Neural progenitor cell (in vitro differentiated cells): ENCODE measurements at places on chromosomes 1 and 21.

GRCh38 chr1:188166654-188167053 is 1337.9 kb downstream of the PLA2G4A start:
- no peak for DNase-seq
- no peaks in the 10 kb centered on the region for H3K4me1 ChIP-seq
- no peaks in the 10 kb centered on the region for H3K36me3 ChIP-seq
- H3K27me3 ChIP-seq, result no peaks in the 10 kb centered on the region

DNA sequence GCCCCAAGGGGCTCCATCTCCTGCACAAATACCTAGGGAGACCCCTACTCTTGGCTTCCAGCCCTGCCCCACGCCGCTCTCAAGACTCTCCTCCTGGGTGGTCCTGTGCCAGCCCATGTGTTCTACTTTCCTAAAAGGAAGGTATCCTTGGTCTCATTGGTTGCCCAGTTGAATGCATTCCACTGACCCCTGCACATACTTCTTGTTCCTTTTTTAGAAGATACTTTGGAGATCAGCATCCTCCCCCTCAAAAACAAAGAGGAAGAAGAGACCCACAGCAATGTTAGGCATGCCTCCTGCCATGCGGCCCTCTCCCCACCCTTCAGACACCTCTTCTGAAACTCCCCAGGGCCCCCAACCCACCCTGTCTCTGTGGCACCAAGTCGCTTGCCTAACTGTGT is 4.1 kb downstream of the SLAMF9 start:
- no peak for DNase-seq
- H3K36me3 ChIP-seq, result no peaks in the 10 kb centered on the region
- H3K27ac ChIP-seq, result no peak overlapping the region
- H3K27me3 ChIP-seq, result no peaks in the 10 kb centered on the region
- H3K4me3 ChIP-seq, result no peak overlapping the region

DNA sequence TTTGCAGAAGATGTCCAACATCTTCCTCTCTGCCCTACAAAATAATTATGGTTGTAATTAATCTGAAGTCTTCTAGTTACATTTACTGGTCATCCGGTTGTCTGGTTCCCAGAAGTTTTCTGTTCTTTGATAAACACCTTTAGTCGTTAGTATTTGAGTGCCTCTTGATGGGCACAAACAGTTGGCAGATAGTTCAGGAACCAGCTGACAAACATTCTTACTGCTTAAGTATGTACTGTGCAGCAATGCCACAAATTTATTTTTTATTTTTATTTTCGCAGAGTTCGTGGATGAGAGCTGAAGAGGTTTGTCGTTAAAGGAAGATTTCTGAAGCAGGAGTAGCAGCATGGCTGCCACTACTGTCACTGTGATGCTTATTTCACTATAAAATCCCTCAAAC is 84.7 kb downstream of the RABGAP1L start:
- H3K27ac ChIP-seq, result no peak overlapping the region
- no peak for DNase-seq
- H3K4me1 ChIP-seq, result no peaks in the 10 kb centered on the region
- H3K27me3 ChIP-seq, result no peaks in the 10 kb centered on the region
- H3K36me3 ChIP-seq, result no peaks in the 10 kb centered on the region

DNA sequence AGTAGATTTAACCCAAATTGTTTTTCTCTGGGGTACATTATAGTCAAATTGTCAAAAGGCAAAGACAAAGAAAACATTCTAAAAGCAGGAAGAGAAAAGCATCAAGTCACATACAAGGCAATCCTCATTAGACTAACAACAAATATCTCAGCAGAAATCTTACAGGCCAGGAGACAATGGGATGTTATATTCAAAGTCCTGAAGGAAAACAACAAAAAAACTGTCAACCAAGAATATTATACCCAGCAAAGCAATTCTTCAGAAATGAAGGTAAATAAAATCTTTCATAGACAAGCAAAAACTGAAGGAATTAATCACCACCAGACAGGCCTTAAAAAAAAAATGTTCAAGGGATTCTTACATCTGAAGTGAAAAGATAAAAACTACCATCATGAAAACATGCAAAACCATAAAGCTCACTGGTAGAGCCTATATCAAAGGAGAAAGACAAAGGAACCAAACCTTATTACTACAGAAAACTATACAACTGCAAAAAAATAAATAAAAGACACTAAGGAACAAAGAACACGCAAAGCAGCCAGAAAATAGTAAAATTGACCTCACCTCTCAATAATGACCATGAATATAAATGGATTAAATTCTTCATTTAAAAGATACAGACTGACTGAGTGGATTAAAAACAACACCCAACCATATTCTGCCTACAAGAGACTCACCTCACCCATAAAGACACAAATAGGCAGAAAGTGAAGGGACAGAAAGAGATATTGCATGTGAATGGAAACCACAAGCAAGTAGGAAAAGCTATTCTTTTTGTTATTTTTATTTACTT is 113.8 kb upstream of the ZC3H11B start:
- no peaks in the 10 kb centered on the region for H3K36me3 ChIP-seq
- no peak for DNase-seq
- no peak overlapping the region for H3K4me3 ChIP-seq
- no peak overlapping the region for H3K27ac ChIP-seq

GRCh38 chr1:204791453-204792353 is 79.0 kb upstream of the NFASC start:
- DNase-seq, result peak; percentile 89
- H3K27ac ChIP-seq, result no peak overlapping the region
- no peaks in the 10 kb centered on the region for H3K4me1 ChIP-seq

DNA sequence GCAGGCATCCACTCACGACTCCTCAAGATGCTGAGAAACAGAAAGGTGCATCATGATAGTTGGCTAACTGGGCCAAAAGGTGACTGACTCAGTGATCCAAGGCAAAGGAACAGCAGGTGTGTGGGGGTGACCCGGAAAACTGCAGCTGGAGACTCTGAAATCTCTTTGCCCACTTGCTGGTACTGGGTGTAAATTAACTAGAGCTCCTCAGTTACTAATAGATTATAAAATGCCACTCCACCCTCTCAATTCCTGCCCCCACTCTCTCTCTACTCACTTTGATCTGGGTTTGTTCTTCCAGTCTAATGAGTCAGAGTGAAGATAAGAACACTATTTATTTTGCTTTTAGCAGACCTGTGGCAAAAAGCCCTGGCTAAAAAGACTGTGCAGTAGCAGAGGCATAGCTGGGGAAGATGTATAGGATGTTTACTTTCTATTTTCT is 7.2 kb upstream of the PIGC start:
- no peaks in the 10 kb centered on the region for H3K27me3 ChIP-seq
- no peaks in the 10 kb centered on the region for H3K36me3 ChIP-seq

GRCh38 chr1:2269922-2270259 is 41.8 kb downstream of the SKI start:
- H3K36me3 ChIP-seq, result no peaks in the 10 kb centered on the region
- H3K4me3 ChIP-seq, result no peak overlapping the region
- DNase-seq, result no peak

DNA sequence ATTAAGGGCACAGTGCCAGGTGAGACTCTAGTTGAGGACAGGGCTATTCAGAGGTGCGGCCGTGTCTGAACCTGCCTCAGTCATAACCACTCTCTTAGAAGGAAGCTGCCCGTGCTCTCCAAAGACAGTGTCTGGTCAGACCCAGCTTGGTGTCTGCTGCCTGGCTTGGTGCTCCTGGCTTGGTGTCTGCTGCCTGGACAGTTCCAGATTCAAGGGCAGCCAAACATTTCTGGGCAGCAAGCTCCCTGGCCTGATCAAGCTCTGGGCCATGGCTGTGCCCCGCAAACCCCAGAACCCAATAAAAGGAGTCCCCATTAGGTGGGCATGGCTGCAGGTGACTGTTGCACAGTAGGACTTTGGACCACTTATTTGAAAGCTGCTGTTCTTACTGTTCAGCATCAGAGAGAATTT is 27.7 kb downstream of the NEK2 start:
- no peak for DNase-seq
- H3K36me3 ChIP-seq, result no peaks in the 10 kb centered on the region
- H3K4me3 ChIP-seq, result no peak overlapping the region

DNA sequence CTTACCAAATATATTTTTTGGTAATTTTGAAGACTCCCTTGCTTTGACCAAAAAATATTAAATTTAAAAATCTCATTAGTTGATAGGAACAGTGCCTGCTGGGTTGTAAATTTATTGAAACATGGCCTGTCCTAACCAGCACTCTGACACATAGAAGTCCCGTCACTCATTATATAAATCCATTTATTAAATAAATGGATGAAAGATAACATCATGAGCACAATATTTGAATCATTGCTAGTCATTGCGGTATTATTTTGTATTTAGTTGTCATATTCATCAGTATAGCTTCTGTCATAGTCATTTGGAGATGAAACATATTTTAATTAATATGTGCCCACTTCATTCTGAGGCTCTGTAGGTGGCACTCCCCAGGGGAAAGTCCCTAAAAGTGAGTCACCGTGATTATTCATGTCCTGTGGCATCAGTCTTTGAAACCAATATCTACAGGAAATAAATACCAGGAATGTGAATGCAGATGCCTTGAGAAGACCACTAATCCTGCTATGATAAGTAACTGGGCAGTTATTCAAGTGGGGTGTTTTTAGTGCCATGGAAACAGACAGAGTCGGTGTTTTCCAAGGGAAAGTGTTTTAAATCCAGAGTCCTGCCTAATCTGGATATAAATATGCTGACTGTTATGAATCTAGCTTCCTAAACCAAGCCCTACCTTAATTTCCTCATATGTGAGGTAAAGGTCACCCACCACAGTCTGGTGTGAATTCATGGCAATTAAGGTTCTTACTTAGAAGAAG is 302.0 kb downstream of the DUSP10 start:
- no peak overlapping the region for H3K4me3 ChIP-seq
- no peaks in the 10 kb centered on the region for H3K27me3 ChIP-seq
- DNase-seq, result no peak

GRCh38 chr1:31344503-31344902 is 28.4 kb downstream of the FABP3 start:
- H3K27ac ChIP-seq, result no peak overlapping the region
- DNase-seq, result no peak
- no peaks in the 10 kb centered on the region for H3K4me1 ChIP-seq
- no peaks in the 10 kb centered on the region for H3K27me3 ChIP-seq

DNA sequence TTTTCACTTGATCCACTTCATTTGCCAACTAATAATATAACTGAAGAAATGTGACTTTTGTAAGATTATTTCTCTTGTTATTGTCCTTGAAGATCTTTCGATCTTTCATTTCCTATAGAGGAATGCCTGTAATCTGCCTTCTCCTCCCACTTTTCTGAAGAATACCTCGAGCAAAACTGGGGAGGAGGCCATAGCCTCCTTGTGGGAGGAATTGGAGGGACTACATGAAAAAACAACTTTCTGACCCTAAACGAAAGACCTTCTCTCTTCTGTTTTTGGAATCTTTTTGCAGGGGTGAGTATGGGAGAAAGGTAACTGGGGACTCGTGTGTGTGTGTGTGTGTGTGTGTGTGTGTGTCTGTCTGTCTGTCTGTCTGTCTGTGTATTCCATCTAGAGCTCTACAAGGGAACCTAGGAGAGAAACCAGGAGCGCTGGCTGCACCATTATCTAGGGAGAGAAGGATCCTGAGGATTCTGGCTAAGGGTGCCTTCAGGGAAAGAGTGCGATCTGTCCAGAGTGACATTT is 32.4 kb upstream of the MAB21L3 start:
- no peaks in the 10 kb centered on the region for H3K4me1 ChIP-seq
- no peak for DNase-seq
- H3K27me3 ChIP-seq, result no peaks in the 10 kb centered on the region
- H3K4me3 ChIP-seq, result no peak overlapping the region

DNA sequence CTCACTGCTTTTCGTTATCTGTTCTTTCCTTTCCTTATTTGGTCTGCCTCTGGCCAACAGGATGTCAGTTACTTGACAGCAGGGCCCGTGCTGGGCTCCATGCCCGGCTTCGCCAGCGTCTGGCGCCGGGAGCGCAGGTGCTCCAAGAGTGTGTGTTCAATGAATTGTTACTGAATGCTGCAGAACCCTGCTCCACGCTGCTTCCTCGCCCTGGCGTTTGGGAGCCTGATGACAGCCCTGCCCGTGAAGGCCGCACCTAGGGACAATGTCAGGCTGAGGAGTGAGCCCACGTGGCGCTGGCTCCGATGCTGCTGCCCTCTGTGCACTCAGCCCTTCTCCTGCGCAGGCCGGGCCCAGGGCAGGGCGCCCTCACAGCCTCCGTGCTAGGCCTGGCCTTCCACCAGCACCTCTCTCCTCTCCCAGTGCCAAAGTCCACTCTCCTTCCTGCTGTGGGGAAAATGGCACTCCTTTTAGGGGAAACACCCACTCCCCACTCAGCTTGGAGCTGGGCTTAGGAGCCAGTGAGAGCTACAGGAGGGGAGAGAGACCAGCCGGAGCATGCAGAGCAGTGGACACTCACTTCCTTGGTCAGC is 51.4 kb downstream of the ACBD3 start:
- no peaks in the 10 kb centered on the region for H3K27me3 ChIP-seq
- H3K4me3 ChIP-seq, result no peak overlapping the region
- H3K36me3 ChIP-seq, result no peaks in the 10 kb centered on the region
- DNase-seq, result no peak
- peaks cover 13% of the 10 kb centered on the region for H3K4me1 ChIP-seq

DNA sequence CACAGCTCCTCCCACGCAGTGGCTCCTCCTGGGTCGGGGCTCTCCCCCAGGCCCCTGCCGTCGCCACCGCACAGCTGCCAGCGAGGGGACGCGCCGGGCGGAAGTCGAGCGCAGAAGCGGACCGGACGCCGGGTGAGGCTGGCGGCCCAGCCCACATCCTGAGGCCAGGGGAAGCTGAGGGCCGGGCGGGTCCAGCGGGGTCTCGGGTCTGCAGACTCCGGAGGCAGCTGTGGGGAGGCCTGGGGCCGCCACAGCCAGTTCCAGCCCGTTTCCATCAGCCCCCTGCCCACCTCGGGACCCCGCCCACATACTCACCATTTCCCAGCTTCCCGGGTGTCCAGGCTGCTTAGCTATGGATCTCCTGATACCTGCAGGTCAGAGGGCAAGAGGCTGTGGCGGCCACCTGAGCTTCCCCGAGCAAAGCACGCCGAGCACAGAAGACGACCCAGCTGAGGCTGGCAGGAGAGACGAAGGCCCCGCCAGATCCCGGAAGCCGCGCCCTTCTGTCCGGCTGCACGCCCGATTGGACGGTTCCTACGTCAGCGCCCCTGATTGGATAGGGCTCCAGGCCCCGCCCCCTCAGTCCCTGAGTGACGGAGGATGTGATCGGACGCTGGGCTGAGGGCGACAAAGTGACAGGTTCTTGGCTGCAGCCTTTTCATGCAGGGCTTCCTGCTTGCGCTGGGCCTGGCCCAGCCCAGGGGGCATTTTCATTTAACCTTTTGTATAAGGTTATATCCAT is 38.7 kb upstream of the ZNF124 start:
- H3K4me1 ChIP-seq, result peaks cover 10% of the 10 kb centered on the region
- peak; percentile 99 for DNase-seq
- no peaks in the 10 kb centered on the region for H3K36me3 ChIP-seq
- no peaks in the 10 kb centered on the region for H3K27me3 ChIP-seq
- peak overlapping the region; percentile 59 for H3K4me3 ChIP-seq

DNA sequence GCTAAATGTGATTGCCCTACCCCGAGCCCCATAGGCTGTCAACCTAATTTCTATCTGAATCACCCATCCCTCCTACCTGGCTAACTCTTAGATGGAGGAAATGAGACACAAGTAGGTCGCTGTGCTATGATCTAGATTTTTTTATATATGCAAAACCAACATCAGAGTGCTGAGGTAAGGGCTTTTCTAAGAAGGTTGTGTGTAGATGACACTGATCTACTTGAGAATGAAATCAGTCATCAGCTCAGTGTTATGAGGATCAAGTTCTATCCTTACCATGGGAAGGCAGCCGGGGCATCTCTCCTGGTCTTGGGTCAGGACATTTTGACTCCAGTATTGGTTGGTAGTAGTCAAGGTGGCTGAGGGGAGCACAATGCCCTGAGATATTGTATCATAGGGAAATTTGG is 23.6 kb downstream of the SLAMF1 start:
- H3K4me3 ChIP-seq, result no peak overlapping the region
- no peaks in the 10 kb centered on the region for H3K4me1 ChIP-seq
- H3K36me3 ChIP-seq, result no peaks in the 10 kb centered on the region
- DNase-seq, result no peak
